ENCODE measurements at places on chromosomes 2 and 18.
A peak's percentile ranks its signal among the peaks of the same experiment; 100 is the strongest.

- DNase-seq = no peak
These were observed 199.7 kb downstream of the KCNS3 start for GRCh38 chr2:18078216-18078615.

DNA sequence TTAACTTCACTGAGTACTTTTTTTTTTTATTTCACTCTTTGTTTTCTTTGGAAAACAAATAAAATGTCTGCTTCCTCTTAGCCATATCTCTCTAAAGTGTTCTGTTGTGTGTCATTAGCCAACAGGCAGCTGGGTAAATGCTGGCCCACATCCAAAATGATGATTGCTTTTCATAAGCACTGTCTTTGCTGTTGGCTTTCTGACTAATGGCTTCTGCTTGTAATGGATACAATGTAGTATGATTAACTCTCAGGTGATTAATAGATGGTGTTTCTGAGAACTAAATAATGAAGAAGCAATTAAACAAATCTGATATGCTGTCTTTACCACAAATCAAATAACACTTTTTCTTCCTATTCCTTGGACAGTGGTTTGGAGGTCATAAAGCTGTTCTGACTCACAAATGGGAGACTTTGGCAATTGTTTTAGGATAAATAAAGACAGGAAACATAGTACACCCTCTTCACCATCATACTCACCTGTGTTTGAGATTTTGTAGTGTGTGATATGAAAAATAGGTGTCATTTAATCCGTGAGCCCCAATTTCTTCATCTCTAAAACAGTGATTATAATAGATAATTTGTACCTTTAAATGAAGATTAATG lies 888.4 kb downstream of the TSN start:
- DNase-seq = peak; percentile 75

- no peak for DNase-seq
These were observed 58.0 kb upstream of the EML6 start for GRCh38 chr2:54665436-54665856.

GRCh38 chr2:146048141-146048540 lies 1528.2 kb upstream of the ZEB2 start:
- DNase-seq = no peak

GRCh38 chr18:21489919-21490495 lies 110.5 kb downstream of the ESCO1 start:
- DNase-seq = no peak

- DNase-seq = no peak
These were observed 95.1 kb upstream of the NT5C1B start for GRCh38 chr2:18684206-18685038.

GRCh38 chr2:230650585-230651137 lies 62.0 kb upstream of the CAB39 start:
- DNase-seq = no peak

- no peak for DNase-seq
These were observed 125.8 kb downstream of the NETO1 start for GRCh38 chr18:72742002-72742401.

DNA sequence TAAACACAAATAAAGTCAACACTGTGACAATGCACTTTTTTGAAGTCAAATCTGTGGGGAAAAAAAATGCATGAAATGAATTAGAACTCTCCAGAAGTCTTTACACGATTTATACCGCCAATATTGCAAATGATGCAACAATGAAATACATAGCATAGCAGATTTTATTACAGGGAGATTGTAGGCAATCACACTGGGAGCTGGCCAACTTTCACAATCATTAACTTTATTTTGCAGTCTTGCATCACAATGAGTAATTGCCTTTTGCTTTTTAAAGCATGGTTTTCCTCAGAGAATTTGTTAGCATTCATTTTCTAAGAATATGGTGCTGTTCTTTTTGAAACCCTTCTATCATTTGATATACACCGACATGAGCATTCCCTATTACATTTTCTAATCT lies 366.4 kb upstream of the FSIP2 start:
- no peak for DNase-seq

DNA sequence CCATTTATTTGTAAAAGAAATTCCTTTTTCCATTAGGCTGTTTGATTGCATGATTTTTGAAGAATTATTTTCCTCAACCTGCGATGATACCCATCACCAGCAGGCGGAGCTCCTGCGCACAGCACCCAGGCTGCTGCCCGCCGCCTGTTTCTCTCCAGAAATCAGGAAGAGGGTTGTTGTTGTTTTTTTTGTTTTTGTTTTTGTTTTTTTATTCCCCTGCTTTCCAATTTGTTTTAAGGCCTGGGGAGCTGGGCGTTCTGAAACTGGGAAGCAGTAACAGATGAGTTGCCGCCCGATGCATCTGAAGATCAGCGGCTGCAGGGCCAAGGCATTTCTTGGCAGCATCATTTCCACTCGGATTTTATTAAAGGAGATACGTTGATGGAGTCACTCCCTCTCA lies 132.1 kb downstream of the MBP start:
- DNase-seq = no peak

- DNase-seq = no peak
These were observed 946.9 kb upstream of the SOX11 start for GRCh38 chr2:4745056-4745991.

GRCh38 chr2:60822987-60823386 lies 58.4 kb upstream of the REL start:
- no peak for DNase-seq

DNA sequence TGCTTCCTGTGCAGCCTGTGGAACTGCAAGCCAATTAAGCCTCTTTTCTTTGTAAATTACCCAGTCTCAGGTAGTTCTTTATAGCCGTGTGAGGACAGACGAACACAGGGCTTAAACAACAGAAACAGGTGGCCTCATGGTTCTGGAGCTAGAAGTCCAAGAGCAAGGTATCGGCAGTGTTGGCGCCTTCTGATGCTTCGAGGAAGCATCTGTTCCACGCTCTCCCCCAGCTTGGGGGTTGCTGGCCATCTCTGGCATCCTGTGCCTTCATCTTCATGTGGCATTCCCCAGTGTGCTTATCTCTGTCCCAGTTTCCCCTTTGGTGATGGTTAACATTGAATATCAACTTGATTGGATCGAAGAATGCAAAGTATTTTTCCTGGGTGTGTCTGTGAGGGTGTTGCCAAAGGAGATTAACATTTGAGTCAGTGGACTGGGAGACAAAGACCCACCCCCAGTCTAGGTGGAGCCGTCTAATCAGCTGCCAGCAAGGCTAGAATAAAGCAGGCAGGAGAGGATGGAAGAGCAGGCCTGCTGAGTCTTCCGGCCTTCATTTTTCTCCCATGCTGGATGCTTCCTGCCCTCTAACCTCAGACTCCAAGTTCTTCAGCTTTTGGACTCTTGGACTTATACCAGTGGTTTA lies 287.6 kb downstream of the PHLPP1 start:
- no peak for DNase-seq

DNA sequence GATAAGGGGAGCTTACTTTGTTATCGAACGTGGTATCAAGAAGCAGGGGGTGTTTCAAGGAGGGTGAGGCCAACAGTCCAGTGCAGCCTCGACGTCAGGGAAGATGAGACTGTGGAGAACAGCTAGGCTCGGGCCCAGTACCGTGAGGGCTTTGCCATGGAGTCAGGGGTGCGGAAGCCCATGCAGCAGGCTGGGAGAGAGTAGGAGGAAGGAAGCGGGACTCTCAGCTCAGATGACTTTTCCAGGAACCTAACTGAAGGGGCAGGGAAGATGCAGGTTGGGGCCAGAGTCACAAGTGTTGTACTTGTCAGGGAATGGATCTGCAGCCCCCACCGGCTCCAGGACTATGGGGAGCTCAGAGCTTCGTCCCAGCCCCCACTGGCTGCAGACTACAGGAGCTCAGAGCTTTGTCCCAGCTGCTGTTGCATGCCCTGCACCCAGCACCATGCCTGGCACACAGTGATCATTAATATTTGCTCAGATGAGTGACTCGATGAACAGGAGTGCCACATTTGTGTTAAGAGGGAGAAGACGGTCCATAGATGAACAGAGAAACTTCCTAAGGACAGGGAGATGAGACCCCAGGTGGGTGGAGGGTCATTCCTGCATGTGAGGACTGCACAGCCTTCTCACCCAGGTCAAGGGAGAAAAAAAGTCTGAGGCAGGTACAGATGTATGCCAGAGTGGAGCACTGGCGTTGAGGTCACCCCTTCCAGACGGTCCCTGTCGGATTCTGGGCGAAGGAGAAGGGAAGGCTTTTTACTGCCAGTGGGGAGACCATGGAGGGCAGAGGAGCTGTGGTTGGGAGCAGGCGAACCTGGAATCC lies 36.4 kb downstream of the PTGR3 start:
- DNase-seq = no peak

DNA sequence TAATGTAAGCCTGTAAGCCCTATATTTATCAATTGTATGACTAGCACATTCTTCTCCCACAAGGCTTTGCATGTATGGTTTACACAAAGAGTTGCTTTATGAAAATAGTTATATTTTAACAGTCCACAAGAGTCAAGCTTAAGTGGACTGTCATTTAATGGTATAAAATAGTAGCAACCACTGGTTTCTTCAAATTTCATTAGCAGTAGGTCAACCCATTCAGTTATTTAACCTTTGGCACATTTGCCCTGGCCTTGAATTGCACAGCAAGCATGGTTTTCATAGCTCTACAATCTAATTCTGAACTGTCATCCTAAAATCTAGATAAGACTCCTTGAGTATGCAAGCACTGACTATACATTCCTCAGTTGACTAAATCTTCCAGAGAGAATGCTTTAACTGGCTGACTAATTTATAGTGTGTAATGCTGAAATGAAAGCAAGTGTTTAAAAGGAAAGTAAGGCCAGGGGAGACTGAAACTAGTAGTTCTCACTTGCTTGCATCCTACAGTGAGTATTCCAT lies 1.8 kb downstream of the DPP4 start:
- DNase-seq = no peak

DNA sequence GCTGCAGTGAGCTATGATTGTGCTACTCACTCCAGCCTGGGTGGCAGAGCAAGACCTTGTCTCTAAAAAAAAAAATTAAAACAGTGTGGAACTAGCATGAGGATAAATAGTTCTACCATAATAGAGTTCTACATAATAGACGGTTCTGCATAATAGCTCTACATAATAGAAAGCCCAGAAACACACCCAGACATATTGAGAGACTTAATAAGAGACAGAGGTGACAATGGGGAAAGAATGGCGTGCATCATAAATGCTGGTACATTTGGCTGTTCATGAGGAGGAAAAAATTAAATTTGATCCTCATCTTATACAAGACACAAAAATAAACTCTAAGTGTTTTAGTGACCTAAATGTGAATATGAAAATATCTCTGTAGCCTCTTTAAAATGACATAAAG lies 58.5 kb downstream of the PTRHD1 start:
- no peak for DNase-seq

DNA sequence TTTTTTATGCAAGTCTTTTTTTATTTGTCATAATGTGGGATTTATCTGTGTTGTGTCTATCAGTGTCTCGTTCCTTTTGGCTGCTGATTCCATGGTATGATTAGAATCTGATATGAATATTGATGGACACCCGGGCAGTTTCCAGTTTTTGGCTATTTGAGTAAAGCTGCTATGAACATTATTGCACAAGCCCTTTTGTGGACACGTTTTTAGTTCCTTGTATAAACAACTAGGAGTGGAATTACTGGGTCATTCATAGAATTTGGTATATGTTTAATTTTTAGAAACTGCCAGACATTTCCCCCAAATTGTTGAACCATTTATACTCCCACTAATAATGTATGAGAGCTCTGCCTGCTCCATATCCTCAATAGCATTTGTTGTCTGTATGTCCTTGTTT lies 26.6 kb downstream of the HK2 start:
- no peak for DNase-seq

GRCh38 chr18:34219651-34220050 lies 5.1 kb downstream of the NOL4 start:
- no peak for DNase-seq

- no peak for DNase-seq
These were observed 93.5 kb downstream of the MYT1L start for GRCh38 chr2:2237563-2237962.

GRCh38 chr2:145000376-145000775 lies 480.5 kb upstream of the ZEB2 start:
- DNase-seq = no peak

DNA sequence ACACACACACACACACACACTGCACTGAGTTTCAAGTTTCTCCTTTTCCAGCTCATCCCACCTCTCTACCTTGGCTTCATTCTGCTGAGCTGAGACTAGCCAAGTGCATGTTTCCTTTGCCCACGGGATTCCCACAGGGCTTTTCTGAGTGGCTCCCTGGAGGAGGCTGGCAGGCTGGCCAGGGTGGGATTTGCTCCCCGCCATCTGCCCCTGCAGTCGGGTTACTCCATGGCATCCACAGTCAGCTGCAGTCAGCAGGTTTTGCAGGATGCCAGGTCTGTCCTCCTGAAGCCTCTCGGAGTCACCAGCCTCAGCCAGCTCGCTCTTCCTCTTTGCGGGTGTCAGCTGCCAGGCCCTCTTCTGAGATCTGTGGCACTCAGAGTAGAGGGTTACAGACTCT lies 783.7 kb upstream of the SOX11 start:
- DNase-seq = no peak

- DNase-seq = no peak
These were observed 9.3 kb downstream of the TGOLN2 start for GRCh38 chr2:85318222-85319074.

- DNase-seq = no peak
These were observed 8.7 kb downstream of the SMAD7 start for GRCh38 chr18:48942086-48942485.

- DNase-seq = peak; percentile 89
These were observed 416.6 kb upstream of the MEX3C start for GRCh38 chr18:51614033-51614432.

- no peak for DNase-seq
These were observed 18.0 kb upstream of the HK2 start for GRCh38 chr2:74815941-74816340.

GRCh38 chr2:206001912-206002311 lies 84.1 kb downstream of the INO80D start:
- no peak for DNase-seq

- DNase-seq = no peak
These were observed 82.0 kb upstream of the SLC66A3 start for GRCh38 chr2:11073251-11073650.

- DNase-seq = no peak
These were observed 6.9 kb upstream of the POLR2D start for GRCh38 chr2:127864877-127865276.

GRCh38 chr2:230455005-230455684 lies 39.1 kb downstream of the SP100 start:
- no peak for DNase-seq

DNA sequence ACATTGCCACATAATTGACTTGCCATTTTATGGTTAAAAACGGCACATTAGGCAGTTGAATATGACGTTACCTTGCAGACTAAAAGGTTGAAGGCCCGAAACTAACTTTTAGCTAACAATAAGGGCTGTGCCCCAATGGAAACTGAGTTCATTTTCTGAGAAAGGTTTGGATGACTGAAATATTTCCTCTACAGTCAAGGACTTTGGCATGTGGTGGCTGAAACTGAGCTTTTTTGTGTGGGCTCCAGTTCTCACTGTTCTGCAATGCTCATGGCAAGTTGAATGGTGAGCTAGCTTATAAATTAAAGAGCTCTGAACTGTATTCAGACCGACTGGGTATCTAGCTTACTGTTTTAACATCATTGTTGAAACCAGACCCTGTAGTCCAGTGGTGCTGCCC lies 23.8 kb upstream of the TXNDC2 start:
- DNase-seq = no peak

- DNase-seq = no peak
These were observed 644.4 kb downstream of the GALR1 start for GRCh38 chr18:77894060-77894459.
